Activated T-cell treated with anti-CD3 and anti-CD28 coated beads, Interleukin-2, amount 50 U/mL, for 24 hours (primary cell): ENCODE measurements at places on chromosomes 3 and 15.
A peak's percentile ranks its signal among the peaks of the same experiment; 100 is the strongest.

- no peak for DNase-seq
- no peak overlapping the region for H3K4me3 ChIP-seq
- H3K27me3 ChIP-seq, result peaks cover 15% of the 10 kb centered on the region
- no peaks in the 10 kb centered on the region for H3K36me3 ChIP-seq
- H3K4me1 ChIP-seq, result peaks cover 2% of the 10 kb centered on the region
Measured at GRCh38 chr15:74228723-74229081, 7.4 kb upstream of the CCDC33 start.

- no peak overlapping the region for H3K4me3 ChIP-seq
- H3K27ac ChIP-seq, result no peak overlapping the region
- no peaks in the 10 kb centered on the region for H3K36me3 ChIP-seq
Measured at GRCh38 chr3:125188955-125189354, 23.6 kb downstream of the SLC12A8 start.

DNA sequence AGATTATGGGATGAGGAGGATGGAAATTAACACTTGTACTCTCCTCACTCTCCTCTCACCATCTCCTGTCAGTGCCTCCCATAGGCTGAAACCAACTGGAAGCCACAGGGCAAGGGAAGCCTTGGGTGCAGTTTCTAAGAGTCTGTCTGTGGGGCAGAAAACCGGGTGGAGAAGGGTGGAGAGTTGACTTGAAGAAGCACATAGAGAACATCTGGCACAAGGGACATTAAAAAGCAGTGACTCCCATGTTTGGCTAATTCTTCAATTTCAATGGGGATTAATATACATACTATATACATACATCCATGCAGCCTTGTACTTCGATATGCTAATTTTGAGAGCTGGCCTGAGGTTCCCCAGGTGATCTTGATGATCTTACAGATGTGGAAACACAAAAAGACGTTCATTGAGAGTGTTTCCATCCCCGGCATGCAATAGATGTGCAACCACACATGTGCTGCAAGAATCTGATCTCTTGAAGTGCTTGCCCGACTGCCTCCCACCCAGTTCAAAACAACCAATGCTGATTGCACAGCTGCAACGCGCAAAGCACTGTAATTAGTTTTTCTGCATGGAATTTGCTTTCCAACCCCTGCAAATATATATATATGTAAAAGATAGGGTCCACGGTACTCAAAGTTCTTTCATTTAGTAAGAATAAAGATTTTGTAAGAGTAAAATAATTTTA lies 121.9 kb upstream of the TMC3 start:
- no peak overlapping the region for H3K27ac ChIP-seq
- DNase-seq, result no peak
- H3K4me1 ChIP-seq, result no peaks in the 10 kb centered on the region
- H3K36me3 ChIP-seq, result no peaks in the 10 kb centered on the region
- no peaks in the 10 kb centered on the region for H3K27me3 ChIP-seq
- H3K4me3 ChIP-seq, result no peak overlapping the region

DNA sequence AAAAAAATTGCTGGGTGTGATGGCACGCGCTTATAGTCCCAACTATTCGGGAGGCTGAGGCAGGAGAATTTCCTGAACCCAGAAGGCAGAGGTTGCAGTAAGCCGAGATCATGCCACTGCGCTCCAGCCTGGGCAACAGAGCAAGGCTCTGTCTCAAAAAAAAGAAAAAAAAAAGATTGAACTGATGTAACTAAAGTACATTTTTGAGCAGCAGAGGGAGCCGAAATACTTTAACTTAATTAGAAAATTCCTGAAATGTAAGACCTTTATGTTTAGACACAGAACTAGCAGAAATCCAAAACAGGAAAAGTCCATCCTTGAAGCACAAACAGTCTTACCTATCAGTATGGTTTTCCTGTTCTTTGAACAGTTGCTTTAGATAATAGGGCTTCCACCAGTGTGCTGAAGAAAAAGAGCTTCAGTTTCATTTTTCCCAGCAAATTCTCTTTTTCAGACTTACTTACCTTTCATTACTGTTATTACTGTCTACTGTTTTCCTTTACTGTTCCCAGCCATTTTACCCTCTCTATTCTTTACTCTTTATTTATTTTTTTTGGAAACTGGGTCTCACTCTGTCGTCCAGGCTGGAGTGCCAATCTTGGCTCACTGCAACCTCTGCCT lies 33.4 kb upstream of the ZNF609 start:
- no peaks in the 10 kb centered on the region for H3K27me3 ChIP-seq
- peaks cover 59% of the 10 kb centered on the region for H3K36me3 ChIP-seq
- no peak for DNase-seq
- no peak overlapping the region for H3K4me3 ChIP-seq
- peak overlapping the region; percentile 81 for H3K27ac ChIP-seq
- peaks cover 44% of the 10 kb centered on the region for H3K4me1 ChIP-seq
